Stimulated activated CD4-positive, alpha-beta T cell treated with anti-CD3 and anti-CD28 coated beads, Interleukin-12 subunit alpha, Interleukin-12 subunit beta, amount 100 ng/mL, for 48 hours (primary cell): ENCODE measurements at places on chromosomes 4 and X.

DNA sequence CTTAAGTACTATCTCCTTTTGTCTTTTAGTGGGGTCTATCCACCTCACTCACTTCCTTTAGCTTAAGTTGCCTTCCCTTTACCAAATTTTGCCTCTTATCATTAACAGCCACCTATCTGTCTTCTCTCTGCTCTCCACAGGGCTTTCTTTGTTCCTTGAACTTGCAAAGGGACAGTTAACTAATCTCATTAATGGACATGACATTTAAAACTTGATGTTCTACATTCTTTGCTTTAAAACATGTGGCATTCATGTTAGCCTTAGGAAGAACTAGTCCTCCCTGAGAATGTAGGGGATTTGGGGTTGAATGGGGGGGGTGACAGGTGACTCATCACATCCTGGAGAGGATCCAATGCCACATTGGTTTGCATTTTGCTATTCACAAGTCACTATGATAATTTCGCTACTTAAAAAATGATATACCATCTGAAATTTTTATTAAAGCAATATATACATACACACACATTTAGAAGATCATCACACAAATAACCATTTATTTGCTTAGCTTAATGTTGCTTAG, 41.0 kb upstream of the DMD start:
- no peak for DNase-seq

DNA sequence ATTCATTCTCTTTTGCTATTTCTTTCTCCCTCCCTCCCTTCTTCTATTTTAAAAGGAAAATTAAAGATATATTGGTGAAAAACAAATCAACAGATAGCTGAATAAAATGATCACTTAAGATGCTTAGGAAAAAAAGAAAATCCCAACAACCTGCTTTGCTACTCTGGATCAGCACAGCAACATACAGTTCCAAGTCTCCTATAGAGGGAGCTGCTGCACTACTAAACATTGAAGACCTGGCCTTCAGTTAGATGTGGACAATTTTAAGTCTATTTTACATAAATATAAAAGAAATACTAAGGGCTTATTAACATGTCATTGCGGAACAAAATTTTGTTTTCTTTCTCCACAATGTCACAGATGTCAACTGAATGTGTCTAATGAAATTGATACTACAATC, 226.4 kb downstream of the MAGEB5 start:
- no peak for DNase-seq

DNA sequence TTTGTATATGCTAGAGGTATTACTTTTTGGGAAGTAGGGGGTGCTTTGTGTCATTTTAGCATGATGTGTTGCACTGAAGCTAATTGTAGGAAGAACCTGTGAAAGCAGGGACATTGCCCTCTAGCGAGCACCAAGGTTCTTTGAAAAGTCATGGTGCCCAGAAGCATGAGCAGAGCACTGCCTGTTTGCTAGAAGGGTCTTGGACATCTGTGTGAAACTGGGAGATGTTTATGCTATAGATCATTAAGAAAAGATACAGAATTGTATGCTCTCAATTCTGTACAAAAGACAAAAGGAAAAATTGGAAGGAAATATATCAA, 14.7 kb downstream of the GRPR start:
- no peak for DNase-seq

- no peak for DNase-seq
These were observed 56.1 kb downstream of the SLC7A11 start for GRCh38 chr4:138185859-138186645.

DNA sequence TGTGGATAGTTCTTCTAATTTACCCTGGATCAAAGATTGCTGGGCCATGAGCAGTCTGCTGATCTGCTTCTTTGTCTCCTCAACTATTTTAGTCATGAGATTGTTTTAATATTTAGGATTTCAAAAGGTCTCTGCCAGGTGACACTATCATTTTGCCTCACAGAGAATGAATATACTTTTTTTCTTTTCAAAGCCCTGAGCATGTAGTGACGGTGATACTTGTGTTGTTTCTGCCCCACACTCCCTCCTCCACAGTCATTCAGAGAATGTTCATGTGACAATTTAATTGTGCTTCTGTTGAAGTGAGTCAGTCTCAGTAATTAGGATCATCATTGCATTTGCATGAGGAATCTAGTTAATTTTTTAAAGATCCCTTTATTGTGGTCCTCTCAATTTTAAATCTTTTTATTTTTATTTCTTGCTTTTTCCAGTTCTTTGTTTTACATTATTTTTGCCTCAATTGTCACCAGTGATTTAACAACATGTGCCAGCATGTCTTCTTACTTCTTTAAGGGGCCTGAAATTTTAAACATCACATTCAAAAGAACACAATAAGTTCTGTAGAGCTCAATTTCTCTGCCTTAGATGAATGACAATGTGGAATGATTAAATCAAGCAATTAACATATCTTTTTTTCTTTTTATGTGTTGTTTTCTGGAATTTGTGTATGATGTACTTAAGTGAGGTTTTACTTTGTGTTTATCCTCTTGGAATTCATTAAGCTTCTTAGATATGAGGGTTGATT, 12.3 kb downstream of the MMRN1 start:
- no peak for DNase-seq

- no peak for DNase-seq
These were observed 125.3 kb downstream of the CCNG2 start for GRCh38 chr4:77282305-77282704.

- no peak for DNase-seq
These were observed 55.3 kb downstream of the KLHL4 start for GRCh38 chrX:87572901-87573300.

GRCh38 chrX:150587585-150588503, 19.4 kb downstream of the MTM1 start:
- DNase-seq = no peak
